Ovary (tissue), 10 donors: ENCODE measurements at places on chromosomes 5 and 9. TPM values are rescaled to one million over a fixed set of nuclear protein-coding genes. Genes with fewer than 3 reads are reported as not detected.
A peak's percentile ranks its signal among the peaks of the same experiment; 100 is the strongest.

DNA sequence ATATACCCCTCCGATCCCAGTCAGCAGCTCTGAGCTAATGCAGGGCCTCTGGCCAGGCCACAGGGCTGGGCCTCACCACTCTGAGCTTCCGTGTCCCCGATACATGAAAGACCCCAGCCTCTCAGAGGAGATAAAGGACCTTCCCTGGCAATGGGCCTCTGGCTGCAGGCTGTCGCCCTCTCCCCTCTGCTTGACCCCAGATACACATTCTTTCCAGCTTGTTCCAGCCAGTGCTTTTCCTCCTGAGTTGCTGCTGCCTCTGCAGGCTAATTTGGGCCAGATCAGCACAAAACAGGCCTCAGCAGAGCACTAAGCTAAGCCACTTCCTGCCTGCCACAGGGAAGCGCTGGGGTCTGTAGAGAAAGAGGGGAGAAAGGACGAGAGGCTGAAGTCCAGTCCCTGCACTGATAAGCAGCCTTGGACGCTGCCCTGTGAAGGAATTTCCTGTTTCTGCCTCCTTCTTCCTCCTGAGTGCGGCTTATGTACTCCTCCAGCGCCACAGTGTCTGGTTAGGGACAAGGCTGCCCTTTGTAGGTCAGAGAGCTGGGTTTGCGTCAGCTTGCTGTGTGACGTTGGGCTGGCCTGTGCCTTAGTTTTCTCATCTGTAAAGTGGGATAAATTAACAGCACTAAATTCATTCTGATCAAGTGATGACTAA, 73.0 kb upstream of the IL17B start:
- peak; percentile 63 for DNase-seq

DNA sequence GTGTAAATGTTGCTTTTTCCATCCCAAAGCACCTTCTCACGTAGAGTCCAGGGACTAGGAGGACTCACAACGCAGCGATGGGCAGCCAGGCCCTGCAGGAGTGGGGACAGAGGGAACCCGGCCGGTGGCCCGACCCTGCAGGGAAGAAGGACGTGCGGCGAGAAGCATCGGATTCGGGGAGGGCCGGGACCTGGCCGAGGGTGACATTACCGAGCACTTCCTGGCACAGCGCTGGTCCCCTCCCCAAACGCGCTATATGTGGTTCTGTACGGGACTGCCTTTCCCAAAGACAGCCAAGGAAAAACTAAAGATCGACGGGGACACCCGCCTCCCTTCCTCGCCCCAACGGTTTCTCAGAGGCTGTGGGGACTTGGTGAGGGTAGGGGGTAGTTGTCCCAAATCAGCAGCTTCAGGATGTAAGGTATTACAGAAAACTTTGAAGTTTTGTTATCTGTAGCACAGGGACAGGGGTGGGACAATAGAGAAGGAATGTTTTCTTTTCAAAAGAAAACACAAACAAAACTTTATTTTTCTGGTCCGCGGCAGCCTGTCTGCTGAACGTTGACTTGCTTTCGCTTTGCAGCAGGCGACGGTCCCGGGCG, 887 bp upstream of the MAP3K1 start:
- peak; percentile 43 for DNase-seq

- no peak for DNase-seq
These were observed 1.7 kb upstream of the PTPDC1 start for GRCh38 chr9:94082553-94082952.

- no peak for DNase-seq
These were observed 161.1 kb upstream of the CDH12 start for GRCh38 chr5:23014266-23014665.

GRCh38 chr9:6418764-6419163, 5.8 kb downstream of the UHRF2 start:
- DNase-seq, result no peak

- no peak for DNase-seq
These were observed 2.8 kb downstream of the CDH10 start for GRCh38 chr5:24642022-24642421.

GRCh38 chr5:93331863-93332262, 249.2 kb downstream of the NR2F1-AS1 start:
- no peak for DNase-seq

GRCh38 chr5:111707630-111708164, 49.3 kb downstream of the NREP start:
- DNase-seq, result no peak

GRCh38 chr5:84091127-84091799, 293.4 kb downstream of the EDIL3 start:
- no peak for DNase-seq

DNA sequence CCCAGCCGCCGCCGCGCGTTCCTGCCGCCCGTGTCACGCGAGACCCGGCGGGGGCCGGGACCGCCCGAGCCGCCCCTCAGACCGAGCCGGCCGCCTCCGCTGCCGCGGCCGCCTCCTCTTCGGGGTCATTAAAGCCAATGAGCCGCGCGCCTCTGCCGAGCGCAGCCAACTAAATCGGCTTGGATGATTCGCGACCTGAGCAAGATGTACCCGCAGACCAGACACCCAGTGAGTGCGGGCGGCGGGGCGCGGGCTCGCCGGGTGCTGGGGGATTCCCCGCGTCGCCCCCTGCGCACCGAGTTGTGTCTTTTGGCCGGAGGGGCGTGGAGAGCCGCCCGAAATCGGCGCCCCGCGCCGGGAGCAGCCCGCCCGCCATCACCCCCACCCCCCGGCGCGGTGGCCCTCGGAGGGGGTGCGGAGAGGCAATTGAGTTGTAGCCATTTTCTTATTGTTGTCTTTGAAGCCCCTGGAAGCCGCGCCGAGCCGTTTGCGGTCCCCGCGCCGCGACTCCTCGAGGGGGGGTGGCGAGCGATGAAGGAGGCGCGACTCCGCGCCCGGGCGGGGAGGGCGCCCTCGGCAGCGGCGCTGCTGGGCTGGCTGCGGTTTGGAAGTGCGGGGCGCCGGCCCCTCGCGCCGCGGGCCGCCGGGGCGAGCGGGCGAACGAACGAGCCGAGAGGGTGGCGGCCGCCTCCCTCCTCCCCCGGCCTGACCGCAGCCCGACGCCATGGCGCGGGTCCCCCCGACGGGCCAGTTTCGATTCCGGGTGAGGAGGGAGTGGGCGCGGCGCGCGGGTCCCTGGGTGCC, 1.0 kb downstream of the TLE4 start:
- peak; percentile 57 for DNase-seq

GRCh38 chr5:95973793-95974325, 12.2 kb upstream of the ELL2 start:
- DNase-seq, result no peak

GRCh38 chr5:116621599-116621998, 47.0 kb upstream of the SEMA6A start:
- no peak for DNase-seq

DNA sequence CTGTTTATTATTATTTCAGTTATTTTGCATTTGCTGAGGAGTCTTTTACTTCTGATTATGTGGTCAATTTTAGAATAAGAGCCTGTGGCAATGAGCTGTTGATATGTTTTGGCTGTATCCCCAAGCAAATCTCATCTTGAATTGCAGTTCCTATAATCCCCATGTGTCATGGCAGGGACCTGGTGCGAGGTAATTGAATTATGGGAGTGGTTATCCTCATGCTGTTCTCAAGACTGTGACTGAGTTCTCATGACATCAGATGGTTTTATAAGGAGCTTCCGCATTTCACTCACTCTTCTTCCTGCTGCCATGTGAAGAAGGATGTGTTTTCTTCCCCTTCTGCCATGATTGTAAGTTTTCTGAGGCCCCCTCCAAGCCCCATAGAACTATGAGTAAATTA, 114.9 kb upstream of the SLCO6A1 start:
- no peak for DNase-seq

DNA sequence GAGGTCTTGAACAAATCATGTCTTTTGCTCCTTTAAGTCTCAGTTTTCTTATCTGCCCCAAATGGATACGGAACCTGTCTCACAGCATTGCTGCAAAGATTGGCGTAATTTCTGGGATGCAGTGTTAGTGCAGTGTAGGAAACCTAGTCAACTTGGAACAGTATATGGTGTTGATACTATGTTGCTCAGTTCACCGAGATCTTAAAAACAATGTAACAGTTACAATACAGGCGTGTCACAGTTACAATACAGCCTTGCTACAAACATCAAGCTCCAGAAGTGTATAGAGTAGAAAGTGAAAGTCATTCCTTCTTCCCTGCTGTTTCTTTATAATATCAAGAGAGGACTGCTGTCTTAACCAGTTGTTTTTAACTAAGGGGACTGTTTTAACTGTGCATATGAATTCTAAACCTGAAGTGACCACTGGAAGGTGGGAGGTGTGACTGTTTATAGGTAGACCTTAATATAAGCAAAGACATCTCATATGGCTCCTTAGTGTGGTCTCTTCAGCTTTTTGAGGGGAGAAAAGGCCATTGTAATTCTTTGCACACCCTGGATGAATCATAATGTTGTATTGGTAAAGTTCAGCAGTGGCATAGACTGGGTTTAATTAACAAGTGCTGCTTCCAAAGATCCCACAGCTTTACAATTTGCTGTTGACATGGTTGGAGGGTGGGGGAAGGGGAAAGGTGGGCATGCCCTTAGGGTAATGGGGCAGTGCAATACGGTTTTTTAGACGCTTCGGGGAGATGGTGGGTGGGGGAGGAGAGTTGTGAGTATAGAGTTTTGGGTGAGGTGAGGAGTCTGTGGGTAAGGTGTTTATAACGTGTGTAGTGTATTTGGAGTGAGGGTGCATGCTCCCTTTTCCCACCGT, 12.9 kb downstream of the PRRC2B start:
- DNase-seq, result no peak

DNA sequence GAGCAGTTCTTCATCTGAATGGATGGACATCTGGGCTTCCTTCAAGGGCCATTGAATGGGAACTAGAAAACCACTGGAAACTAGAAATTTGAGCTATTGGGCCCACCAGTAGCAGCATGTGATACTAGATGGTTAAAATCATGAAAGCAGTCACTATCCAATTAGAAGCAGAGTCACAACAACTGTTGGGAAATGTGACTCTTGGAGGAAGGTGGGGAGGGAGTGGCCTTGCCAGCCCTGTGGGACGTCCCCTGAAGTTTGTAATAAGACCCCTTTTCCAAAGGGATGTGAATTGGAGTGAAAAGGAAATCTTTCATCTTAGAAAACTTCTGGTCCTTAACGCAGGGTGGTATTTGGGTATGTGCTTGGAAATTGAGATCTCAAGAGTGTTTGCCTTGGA, 5.6 kb downstream of the RAB24 start:
- no peak for DNase-seq

GRCh38 chr5:181198106-181198685, 6.8 kb downstream of the TRIM7 start:
- DNase-seq, result no peak

Gene TRPM3
- polyA plus RNA-seq, result 0.80 TPM

Gene ZNF354B
- 10.8 TPM for polyA plus RNA-seq

Gene TRIM7
- polyA plus RNA-seq, result 0.82 TPM

Gene TMEM252
- polyA plus RNA-seq, result not detected

Gene CHD1
- polyA plus RNA-seq, result 19.6 TPM

Gene FCN2
- 0.33 TPM for polyA plus RNA-seq

Gene RNF208
- 2.3 TPM for polyA plus RNA-seq

Gene PLPPR1
- 0.07 TPM for polyA plus RNA-seq

Gene ANKS6
- 12.9 TPM for polyA plus RNA-seq

Gene BARHL1
- polyA plus RNA-seq, result not detected
